Natural killer cell (primary cell): ENCODE measurements at places on chromosomes 12 and 14.

DNA sequence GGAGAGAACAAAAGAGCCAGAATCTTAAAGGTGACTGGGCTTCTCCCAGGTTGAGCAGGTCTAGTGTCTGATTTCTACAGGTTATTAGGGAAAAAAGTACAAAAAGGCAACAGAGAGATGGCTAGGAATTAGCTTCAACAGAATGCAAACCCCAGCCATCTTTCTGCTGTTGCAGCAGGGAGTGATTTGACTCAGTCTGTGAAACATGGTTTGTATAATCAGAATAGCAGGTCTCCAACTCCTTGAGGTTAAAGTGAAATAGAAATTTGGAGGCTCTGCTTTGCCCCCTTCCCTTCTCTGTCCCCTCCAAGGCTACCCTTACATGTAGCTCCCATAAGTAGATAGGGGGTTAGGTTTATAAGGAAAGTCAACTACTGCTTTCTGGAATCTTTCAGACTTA is 105.8 kb downstream of the AKAP6 start:
- DNase-seq, result no peak

DNA sequence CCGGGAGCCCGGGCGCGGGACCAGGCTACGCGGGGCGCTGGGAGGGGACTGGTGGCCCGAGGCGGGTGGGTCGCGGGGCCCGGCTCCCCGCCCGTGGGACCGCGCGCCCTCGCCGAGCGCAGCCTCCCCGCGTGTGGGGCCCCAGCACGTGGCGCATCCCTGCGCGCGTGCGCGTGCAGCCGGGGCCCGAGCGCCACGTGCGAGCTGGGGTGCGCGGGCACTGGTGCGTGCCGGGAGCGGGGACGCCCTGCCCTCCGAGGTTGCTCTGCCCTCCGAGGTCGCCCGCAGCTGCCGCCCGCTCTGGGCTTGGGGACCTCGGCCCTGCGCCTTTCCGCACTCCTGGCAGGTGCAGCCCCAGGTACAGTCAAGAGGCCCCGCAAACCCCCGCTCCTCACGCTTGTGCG is 365 bp upstream of the CCDC88C start:
- peak; percentile 91 for DNase-seq

DNA sequence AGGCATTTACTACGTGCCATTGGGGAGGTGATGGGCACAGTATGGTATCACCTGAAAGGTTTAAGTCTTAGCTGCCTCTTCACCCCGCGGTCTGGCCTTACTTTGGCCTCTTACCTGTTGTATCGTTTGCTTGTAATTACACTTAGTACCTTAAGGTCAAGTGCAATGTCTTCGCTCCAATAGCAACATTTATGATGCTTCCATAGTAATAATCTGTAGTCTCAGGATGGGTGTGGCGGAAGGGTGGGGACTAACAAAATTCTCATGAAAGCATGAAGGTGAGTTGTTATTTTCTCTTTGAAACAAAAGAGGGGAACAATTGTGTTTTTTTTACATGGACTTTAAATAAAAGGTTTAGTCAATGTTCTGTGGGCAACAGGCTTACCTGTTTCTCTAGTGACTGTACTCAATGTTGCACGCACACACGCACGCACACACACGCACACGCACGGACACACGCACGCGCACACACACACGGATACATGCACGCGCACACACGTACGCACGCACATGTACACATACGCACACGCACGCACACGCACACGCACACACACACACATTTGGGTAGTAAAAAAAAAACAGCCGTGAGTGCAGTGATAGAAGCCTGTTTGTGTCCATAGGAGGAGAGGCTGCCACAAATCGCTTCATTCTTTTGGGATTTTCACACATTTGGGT is 91.4 kb downstream of the DNAH10 start:
- peak; percentile 9 for DNase-seq

DNA sequence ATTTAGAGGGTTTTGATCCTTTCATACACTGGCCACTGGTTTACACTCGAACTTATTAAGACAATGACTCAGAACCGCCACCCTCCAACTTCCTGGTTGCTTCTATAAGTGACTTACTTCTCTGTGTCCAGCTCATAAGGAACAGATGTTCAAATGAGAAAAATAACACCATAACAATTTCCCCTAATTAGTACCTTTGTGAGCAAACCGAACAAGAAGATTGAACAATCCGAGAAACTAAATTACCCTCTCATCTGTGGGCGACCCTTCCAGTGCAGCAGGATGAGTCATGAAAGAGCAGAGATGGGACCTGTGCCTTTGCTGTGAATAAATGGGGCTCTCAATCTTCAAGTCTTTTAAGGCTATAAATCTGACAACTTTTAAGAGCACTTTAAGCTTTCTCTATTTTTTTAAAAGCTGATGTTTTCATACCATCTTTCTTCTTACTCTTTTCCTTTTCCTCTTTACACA is 146.8 kb upstream of the RASSF8 start:
- DNase-seq, result no peak

GRCh38 chr14:22488522-22489243 is 100.3 kb downstream of the DAD1 start:
- DNase-seq, result no peak

DNA sequence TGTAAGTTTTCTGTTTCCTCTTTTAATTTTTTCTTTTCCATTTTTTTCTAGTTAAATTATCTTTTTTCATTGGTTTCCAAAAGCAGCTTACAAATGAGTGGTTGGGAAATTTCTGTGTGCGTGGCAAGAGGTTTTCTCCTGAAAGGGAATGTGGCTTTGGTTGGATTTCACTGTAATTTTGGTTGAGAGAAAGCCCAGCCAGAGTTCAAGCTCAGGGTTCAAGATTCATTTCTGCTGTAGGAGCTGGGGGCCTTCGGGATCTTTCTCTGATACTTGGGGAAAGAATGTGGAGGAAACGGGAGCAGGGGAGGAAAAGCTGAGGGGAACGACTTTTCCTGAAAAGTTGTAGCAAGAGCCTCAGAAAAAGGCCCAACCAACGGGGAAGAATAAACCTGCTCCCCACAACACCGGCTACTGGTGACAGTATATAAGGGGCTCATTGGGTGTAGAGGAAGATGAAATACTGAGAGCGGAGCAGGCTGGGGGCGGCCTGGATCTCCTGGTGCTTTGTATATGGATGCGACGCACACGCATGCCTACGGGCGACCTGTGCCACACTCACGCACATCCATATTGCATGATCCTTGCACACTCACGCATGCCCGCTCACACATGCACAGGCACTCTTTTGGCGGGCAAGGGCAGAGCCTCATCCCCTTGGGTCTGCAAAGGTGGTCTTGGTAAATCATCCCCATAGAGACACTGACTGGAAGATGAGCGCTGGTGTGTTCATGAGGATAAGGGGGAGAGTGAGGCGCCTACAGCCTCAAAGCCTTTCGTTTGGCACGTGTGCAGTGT is 1.9 kb downstream of the HOXC10 start:
- DNase-seq, result no peak
